ENCODE measurements at places on chromosomes 1 and 21. TPM values are rescaled to one million over a fixed set of nuclear protein-coding genes. Genes with fewer than 3 reads are reported as not detected.
A peak's percentile ranks its signal among the peaks of the same experiment; 100 is the strongest.

Gene F3
- 21.9 TPM for total RNA-seq

Gene FAM78B
- 2.3 TPM for total RNA-seq

GRCh38 chr1:3779265-3779911, 6.8 kb downstream of the SMIM1 start:
- DNase-seq, result peak; percentile 58

GRCh38 chr1:241156231-241156965, 200.6 kb downstream of the RGS7 start:
- no peak for DNase-seq

Gene RIPK4
- total RNA-seq, result 10.5 TPM

Gene CTNNBIP1
- total RNA-seq, result 80.7 TPM

- peak; percentile 22 for DNase-seq
Measured at GRCh38 chr1:175317309-175317708, 124.7 kb upstream of the KIAA0040 start.

GRCh38 chr1:230120921-230121381, 53.9 kb downstream of the GALNT2 start:
- peak; percentile 75 for DNase-seq

Gene ACKR1
- not detected for total RNA-seq

GRCh38 chr1:26541816-26542711, 12.5 kb downstream of the RPS6KA1 start:
- peak; percentile 97 for DNase-seq

GRCh38 chr1:55311057-55311641, 96.0 kb upstream of the USP24 start:
- DNase-seq, result no peak
